ENCODE measurements at places on chromosomes 3 and 15.

DNA sequence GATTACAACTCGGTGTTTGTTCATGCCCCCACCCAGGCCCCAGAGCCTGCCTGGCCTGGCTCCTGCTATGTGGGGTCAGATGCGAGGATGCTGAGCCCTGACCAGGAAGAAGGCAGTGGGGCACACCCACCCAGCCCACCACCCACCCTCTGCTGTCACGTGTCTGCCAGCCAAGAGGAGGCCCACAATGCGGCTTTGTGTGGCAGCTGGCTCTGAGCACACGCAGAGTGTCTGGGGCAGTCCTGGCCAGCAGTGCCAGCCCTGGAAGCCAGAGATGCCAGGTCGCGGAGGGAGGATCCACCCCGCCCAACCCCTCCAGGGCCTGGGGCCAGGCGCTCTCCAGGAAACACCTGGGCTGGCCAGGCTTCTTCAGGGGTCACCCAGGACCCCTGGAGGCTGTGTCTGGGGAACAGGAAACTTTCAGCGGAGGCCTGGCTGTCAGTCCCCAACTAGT, 26.4 kb upstream of the KLF13 start:
- DNase-seq = no peak

- no peak for DNase-seq
These were observed 8.9 kb upstream of the SEMA5B start for GRCh38 chr3:123036352-123037014.

DNA sequence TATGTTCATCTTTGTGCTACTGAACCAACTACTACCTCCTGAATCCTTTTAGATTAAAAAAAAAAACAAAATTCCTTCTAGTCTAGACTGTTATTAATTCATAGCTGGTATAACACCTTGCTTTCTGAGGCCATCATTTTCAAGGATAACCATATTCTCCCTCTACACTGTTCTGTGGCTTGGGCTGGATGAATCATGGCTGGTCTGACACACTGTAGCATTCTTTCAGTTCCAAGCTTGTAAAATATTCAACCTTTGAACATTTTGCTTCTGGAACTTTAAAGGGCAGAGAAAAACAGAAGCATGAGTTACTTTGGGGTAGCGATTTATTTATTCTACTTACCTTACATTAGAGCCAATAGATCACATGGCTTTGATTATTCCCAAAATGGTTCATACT, 7.6 kb downstream of the HSPBAP1 start:
- DNase-seq = no peak

DNA sequence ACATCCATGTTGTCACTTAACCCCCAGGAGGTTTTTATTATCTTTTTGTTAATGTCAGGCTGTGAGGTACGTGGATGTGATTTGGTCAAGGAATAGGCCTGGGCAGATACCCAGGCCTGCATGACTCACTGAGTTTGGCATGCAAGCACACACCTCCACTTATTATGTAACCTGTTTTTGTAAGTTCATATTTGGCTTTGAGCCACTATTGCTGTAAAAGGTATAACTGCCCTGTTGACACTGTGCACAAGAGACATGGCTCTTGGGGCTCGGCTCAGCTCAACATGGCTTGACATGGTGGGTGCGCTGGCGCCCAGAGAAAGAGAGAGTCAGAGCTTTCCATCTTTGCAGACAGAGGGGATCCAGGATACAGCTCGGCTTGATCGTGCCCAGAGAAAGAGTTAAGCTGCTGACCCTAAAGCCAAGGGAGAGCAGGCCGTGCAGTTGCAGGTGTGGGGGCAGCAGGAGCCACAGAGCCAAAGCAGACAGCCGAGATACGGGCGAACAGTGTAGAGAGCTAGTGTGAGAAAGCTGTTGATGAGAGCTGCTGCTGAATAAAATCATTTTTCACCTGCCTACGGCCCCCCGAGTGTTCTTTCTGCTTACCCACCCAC, 67.9 kb upstream of the UNC13C start:
- DNase-seq = no peak

DNA sequence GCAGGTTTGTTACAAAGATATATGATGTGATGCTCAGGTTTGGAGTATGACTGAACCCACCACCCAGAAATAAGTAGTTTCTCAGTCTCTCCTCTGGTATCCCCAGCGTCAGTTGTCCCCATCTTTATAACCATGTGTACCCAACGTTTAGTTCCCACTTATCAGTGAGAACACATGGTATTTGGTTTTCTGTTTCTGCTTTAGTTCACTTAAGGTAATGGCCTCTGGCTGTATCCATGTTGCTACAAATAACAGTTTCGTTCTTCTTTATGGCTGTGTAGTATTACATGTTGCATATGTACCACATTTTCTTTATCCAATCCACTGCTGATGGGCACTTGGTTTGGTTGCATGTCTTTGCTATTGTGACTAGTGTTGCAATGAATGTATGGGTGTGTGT, 132.3 kb downstream of the LMLN start:
- no peak for DNase-seq

- no peak for DNase-seq
These were observed 52.5 kb downstream of the CPN2 start for GRCh38 chr3:194298331-194299227.

DNA sequence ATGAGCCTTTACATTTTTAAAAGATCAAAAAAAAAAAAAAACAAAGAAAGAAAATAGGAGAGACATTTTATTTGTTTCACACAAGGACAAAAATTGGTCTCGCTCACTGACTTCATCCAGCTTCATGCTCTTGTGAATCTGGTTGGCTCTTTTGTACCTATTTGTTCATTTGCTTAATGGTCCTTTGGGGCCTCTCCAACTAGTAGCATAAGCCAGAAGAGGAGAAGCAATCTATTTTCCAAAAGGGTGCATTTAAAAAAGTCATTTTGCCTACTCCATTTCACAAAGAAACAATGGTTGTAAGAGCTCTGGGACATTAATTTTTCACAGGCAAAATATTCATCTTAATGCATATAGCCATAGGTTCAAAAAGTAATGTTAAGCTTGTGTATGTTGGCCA, 168.3 kb upstream of the ADAMTS9 start:
- DNase-seq = no peak

- no peak for DNase-seq
These were observed 44.0 kb upstream of the ALCAM start for GRCh38 chr3:105322570-105323273.

DNA sequence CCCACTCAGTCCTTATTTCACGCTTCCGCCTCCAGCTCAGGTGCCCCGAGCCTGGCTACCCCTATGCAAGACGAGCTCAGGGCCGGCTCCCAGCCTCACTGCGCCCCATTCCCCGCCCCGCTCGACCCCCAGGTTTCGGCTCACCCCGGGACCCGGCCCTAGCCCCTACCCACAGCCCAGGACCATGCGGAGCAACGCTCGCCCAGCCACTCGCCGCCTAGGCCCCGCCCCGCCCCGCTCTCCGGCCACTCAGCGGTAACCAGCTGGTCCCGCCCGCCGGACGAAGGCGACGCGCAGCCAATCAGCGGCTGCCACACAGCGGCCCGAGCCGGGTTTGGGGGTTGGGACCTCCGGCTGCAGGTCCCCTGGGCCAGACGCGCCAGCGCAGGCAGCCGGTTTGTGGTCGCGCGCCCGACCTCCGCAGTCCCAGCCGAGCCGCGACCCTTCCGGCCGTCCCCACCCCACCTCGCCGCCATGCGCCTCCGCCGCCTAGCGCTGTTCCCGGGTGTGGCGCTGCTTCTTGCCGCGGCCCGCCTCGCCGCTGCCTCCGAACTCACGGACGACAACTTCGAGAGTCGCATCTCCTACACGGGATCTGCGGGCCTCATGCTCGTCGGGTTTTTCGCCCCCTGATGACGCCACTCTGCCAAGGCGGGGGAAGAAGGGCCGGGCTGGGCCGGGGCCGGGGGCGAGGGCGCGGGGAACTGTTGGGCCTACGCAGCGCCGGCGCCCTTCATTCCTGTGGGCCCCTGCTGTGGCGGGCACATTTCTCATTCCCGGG, at the start of gene CATSPER2:
Gene CATSPER2, minus strand, starts transcription at position 196 of the 781 bp plus-strand sequence. CDS start 783 bp downstream, outside the sequence.
- DNase-seq = no peak

DNA sequence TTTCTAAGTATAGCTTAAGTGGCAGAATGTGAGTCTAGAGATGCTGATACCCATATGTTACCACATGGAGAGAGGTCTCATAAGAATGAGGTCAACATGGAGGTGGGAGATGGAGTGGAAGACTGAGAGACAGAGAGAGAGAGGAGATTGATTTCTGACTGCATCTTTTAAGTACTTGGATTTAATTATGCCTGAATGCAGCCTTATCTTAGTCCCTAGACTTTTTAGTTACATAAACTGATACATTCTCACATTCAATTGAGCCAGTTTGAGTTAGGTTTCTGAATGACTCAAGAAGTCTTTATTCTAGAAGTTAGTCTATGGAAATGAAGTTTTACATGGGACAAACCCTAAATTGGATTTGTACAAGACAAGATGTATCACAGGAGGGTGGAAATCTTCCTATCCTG, 58.5 kb upstream of the TNFSF10 start:
- no peak for DNase-seq

DNA sequence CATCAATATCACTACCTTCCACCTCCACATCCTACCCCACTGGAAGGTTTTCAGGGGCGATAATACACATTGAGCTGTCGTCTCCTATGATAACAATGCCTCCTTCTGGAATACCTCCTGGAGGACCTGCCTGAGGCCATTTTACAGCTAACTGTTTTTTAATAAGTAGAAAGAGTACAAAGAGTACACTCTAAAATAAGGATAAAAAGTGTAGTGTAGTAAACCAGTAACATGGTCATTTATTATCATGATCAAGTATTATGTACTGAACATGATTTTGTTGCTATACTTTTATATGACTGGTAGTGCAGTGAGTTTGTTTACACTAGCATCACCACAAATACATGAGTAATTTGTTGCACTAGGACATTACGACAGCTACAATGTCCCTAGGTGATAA, 46.6 kb upstream of the SSR3 start:
- DNase-seq = no peak

All from non-pigmented ciliary epithelial cell (primary cell).